ENCODE measurements at places on chromosomes 4 and X. TPM values are rescaled to one million over a fixed set of nuclear protein-coding genes. Genes with fewer than 3 reads are reported as not detected.

DNA sequence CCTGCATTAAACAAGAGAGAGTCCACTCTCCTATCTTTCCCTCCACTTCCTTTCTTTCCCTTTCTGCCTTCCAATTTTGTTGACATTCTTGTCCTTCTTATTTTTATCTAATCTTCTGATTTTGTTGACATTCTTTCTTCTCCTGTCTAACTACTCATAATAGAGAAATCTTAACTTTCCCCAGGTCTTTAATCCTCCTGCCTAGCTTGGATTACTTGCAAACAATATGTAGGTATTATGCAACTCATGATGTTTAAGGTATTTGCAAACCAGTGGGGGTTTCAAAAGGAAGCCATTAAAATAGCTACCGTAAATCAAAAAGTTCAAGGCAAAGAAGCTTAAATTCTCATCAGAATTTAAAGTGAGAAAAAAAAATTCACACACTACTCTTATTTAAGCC is 53.9 kb downstream of the PROM1 start:
- H3K27me3 ChIP-seq = peaks cover 3% of the 10 kb centered on the region
- peak overlapping the region; percentile 84 for H3K27ac ChIP-seq
- no peaks in the 10 kb centered on the region for H3K36me3 ChIP-seq
- H3K4me3 ChIP-seq = no peak overlapping the region

Gene FANCB
- total RNA-seq = 3.4 TPM

DNA sequence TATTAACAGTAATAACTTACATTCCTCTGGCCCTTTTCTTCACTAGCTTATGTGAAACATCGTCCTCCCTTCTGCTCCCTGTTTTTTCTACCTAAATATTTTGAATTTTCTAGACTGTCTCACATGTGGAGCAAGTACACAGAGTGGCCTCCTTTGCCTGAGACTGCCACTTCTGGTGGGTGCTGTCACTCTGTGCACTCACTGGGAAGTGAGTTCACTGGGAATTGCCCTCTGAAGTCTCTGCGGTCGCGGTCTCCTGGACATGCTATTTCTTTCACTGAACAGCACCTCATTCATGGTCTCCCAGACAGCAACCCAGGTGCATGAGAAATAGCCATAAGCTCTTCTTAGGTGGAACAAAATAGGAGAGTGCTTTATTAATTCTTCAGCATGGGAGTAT is 1179.7 kb upstream of the ADGRL3 start:
- DNase-seq = no peak
- H3K4me1 ChIP-seq = no peaks in the 10 kb centered on the region
- no peak overlapping the region for H3K27ac ChIP-seq
- H3K4me3 ChIP-seq = no peak overlapping the region
- no peaks in the 10 kb centered on the region for H3K36me3 ChIP-seq

Gene SYNPO2
- total RNA-seq = 2.9 TPM

- no peak overlapping the region for H3K27ac ChIP-seq
- H3K4me1 ChIP-seq = peaks cover 6% of the 10 kb centered on the region
- H3K4me3 ChIP-seq = no peak overlapping the region
- H3K36me3 ChIP-seq = no peaks in the 10 kb centered on the region
- peaks cover 3% of the 10 kb centered on the region for H3K27me3 ChIP-seq
- no peak for DNase-seq
Measured at GRCh38 chr4:142909908-142910307, 63.8 kb upstream of the INPP4B start.

DNA sequence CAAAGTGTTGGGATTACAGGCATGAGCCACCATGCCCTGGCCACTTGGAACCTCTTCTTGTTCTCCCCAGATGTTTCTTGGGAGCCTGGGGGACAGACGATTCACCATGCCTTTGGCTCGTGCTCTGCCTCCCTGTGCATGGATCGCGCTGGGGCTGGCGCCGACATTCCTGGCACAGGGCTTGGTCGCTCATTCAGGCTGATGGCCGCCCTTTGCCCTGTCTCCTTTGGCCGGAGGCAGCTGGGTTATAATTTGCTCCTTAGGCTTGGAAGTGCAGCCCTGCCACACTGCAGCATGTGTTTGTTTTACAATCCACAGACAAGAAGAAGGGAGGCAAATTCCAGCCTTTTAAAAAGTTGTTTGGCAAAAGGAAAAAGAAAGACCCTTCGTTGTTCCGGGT is 115.3 kb downstream of the AASDH start:
- H3K4me1 ChIP-seq = peaks cover 18% of the 10 kb centered on the region
- no peak overlapping the region for H3K27ac ChIP-seq
- no peak for DNase-seq
- no peak overlapping the region for H3K4me3 ChIP-seq

- no peaks in the 10 kb centered on the region for H3K36me3 ChIP-seq
- no peak overlapping the region for H3K27ac ChIP-seq
- H3K4me3 ChIP-seq = no peak overlapping the region
- no peak for DNase-seq
Measured at GRCh38 chr4:141121768-141122454, 11.4 kb downstream of the RNF150 start.

DNA sequence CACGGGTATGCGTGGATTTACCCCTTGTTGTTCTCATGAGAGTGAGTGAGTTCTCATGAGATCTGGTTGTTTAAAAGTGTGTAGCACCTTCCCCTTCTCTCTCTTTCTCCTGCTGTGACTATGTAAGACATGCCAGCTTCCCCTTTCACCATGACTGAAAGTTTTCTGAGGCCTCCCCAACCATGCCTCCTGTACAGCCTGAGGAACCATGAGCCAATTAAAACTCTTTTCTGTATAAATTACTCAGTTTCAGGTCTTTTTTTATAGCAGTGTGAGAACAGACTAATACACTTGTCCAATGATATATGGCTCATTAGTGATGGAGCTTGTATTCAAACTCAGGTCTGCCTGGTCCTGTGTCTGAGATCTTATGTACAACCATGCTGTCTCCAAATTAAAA is 28.5 kb upstream of the RTL3 start:
- no peaks in the 10 kb centered on the region for H3K27me3 ChIP-seq
- no peak overlapping the region for H3K27ac ChIP-seq
- no peaks in the 10 kb centered on the region for H3K4me1 ChIP-seq
- no peak overlapping the region for H3K4me3 ChIP-seq

GRCh38 chrX:100973411-100973810 is 3.9 kb downstream of the ARL13A start:
- no peaks in the 10 kb centered on the region for H3K36me3 ChIP-seq
- H3K27ac ChIP-seq = no peak overlapping the region
- H3K4me3 ChIP-seq = no peak overlapping the region
- H3K27me3 ChIP-seq = no peaks in the 10 kb centered on the region

DNA sequence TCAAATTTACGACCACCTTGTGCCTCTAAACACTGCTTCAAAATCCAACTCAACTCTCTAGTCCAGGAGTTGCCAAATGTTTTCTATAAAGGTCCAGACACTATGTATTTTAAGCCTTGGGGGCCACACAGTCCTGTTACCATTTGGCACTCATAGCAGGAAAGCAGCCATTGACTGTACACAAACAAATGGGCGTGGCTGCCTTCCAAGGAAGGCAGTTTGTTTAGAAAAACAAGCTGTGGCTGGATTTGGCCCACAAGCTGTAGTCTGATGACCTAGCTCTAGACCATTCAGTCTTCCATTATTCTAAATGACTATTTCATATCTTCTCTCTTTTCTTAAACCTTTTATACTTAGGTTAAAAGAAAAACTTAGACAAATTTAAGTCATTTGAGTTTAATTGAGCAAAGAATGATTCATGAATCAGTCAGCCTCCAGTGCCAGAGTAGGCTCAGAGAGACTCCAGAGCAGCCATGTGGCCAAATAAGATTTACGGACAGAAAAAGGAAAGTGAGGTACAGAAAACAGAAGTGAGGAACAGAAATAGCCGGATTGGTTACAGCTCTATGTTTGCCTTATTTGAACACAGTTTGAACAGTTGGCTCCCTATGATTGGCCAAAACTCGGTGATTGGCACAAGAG is 825.8 kb upstream of the LCORL start:
- no peak for DNase-seq
- H3K27me3 ChIP-seq = peaks cover 3% of the 10 kb centered on the region
- H3K36me3 ChIP-seq = peaks cover 7% of the 10 kb centered on the region
- H3K4me3 ChIP-seq = no peak overlapping the region
- no peaks in the 10 kb centered on the region for H3K4me1 ChIP-seq
- no peak overlapping the region for H3K27ac ChIP-seq

GRCh38 chr4:151644622-151645021 is 116.2 kb downstream of the GATB start:
- no peak overlapping the region for H3K4me3 ChIP-seq
- DNase-seq = peak; percentile 75
- peaks cover 9% of the 10 kb centered on the region for H3K4me1 ChIP-seq
- peak overlapping the region; percentile 60 for H3K27ac ChIP-seq
- H3K27me3 ChIP-seq = no peaks in the 10 kb centered on the region

Gene PNMA3
- 7.8 TPM for total RNA-seq

- H3K27me3 ChIP-seq = peaks cover 5% of the 10 kb centered on the region
- H3K36me3 ChIP-seq = peaks cover 6% of the 10 kb centered on the region
- no peak overlapping the region for H3K27ac ChIP-seq
- H3K4me1 ChIP-seq = peaks cover 9% of the 10 kb centered on the region
- H3K4me3 ChIP-seq = no peak overlapping the region
Measured at GRCh38 chrX:122622795-122623194, 561.3 kb upstream of the GRIA3 start.

Gene NOCT
- total RNA-seq = 39.1 TPM

- H3K4me1 ChIP-seq = peaks cover 45% of the 10 kb centered on the region
- peaks cover 2% of the 10 kb centered on the region for H3K27me3 ChIP-seq
- DNase-seq = no peak
- H3K27ac ChIP-seq = peak overlapping the region; percentile 8
- no peaks in the 10 kb centered on the region for H3K36me3 ChIP-seq
Measured at GRCh38 chr4:89410687-89411086, 103.1 kb upstream of the GPRIN3 start.

Gene NEUROG2
- total RNA-seq = 7.3 TPM

DNA sequence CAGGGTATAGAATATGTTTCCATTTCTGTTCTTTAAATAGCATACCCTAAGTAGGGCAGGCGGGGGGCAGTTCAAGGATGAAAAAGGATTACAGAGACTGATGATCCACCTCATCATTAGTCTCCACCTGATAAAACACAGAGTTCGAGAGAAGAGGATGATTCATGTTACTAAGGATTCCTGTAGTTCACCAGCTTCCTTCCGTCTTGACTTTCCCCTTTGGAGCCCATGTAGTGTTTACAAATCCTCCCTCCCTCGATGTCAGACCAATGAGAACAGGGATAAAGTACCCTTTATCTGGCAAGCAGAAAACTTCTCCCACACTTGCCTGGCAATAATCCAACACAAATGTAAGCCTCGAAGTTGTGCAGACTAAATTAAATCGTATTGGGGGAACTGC is 526.3 kb upstream of the FAM241A start:
- no peak overlapping the region for H3K4me3 ChIP-seq
- no peaks in the 10 kb centered on the region for H3K27me3 ChIP-seq
- no peak for DNase-seq
- no peaks in the 10 kb centered on the region for H3K36me3 ChIP-seq

Gene EGFL6
- total RNA-seq = not detected

DNA sequence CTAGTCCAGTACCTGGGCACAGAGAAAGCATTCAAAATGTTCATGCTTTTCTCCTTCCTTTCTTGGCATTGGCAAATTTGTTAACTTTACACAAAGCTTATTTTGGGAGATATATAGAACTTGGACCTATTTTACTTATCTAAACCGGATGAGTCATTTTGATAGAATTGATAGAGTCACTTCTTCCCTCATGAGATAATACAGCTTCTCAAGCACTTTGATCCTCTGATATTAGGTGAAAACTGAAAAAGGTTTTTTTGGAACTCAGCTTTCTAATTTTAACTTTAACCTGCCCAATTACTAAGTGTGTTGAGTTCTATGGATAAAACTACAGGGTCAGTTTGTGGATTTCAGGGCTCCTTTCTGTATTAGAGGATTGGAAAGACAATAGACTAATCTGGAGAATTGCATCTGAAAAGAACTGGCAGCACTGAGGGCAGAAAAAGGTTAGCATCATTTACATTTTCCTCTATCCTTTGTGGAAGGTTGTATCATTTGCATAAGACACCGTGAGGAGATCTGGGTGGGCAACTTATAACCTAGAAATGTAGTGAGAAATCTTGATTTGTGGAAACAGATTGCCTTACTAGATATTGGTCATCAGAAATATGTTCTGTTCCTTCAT is 2.4 kb downstream of the WDR44 start:
- DNase-seq = no peak
- H3K27ac ChIP-seq = no peak overlapping the region
- no peaks in the 10 kb centered on the region for H3K36me3 ChIP-seq
- H3K4me3 ChIP-seq = peak overlapping the region; percentile 94
- H3K4me1 ChIP-seq = peaks cover 3% of the 10 kb centered on the region

Gene TRIM75
- total RNA-seq = 0.29 TPM

Gene FDCSP
- total RNA-seq = not detected

GRCh38 chr4:73662709-73663546 is 42.7 kb upstream of the RASSF6 start:
- no peak overlapping the region for H3K27ac ChIP-seq
- H3K4me1 ChIP-seq = no peaks in the 10 kb centered on the region
- no peak for DNase-seq
- no peaks in the 10 kb centered on the region for H3K27me3 ChIP-seq

Gene PNMA6F
- total RNA-seq = not detected

- H3K27me3 ChIP-seq = no peaks in the 10 kb centered on the region
- no peaks in the 10 kb centered on the region for H3K4me1 ChIP-seq
- no peak overlapping the region for H3K27ac ChIP-seq
- H3K36me3 ChIP-seq = no peaks in the 10 kb centered on the region
- H3K4me3 ChIP-seq = no peak overlapping the region
Measured at GRCh38 chr4:163485589-163485988, 8.9 kb upstream of the TMA16 start.

Gene RRAGB
- total RNA-seq = 29.5 TPM

Gene DMD
- 1.7 TPM for total RNA-seq

- no peaks in the 10 kb centered on the region for H3K36me3 ChIP-seq
- no peak overlapping the region for H3K4me3 ChIP-seq
- no peaks in the 10 kb centered on the region for H3K27me3 ChIP-seq
- H3K27ac ChIP-seq = no peak overlapping the region
- H3K4me1 ChIP-seq = no peaks in the 10 kb centered on the region
- DNase-seq = no peak
Measured at GRCh38 chrX:100863326-100863864, 10.8 kb downstream of the NOX1 start.

- DNase-seq = peak; percentile 58
- H3K4me3 ChIP-seq = peak overlapping the region; percentile 49
- H3K27ac ChIP-seq = peak overlapping the region; percentile 87
- no peaks in the 10 kb centered on the region for H3K36me3 ChIP-seq
- no peaks in the 10 kb centered on the region for H3K27me3 ChIP-seq
- H3K4me1 ChIP-seq = peaks cover 33% of the 10 kb centered on the region
Measured at GRCh38 chr4:151674804-151675391, 85.9 kb downstream of the GATB start.

GRCh38 chr4:151553874-151554273 is 144.9 kb downstream of the FHIP1A start:
- no peak for DNase-seq
- peaks cover 9% of the 10 kb centered on the region for H3K36me3 ChIP-seq
- no peak overlapping the region for H3K4me3 ChIP-seq

Gene SMIM10
- total RNA-seq = not detected

- H3K4me1 ChIP-seq = no peaks in the 10 kb centered on the region
- H3K27me3 ChIP-seq = no peaks in the 10 kb centered on the region
- no peak for DNase-seq
- no peak overlapping the region for H3K4me3 ChIP-seq
- H3K36me3 ChIP-seq = no peaks in the 10 kb centered on the region
Measured at GRCh38 chrX:13598877-13599276, 29.5 kb downstream of the EGFL6 start.
